Ascending aorta (tissue), 2 donors: ENCODE measurements at places on chromosomes 16 and 17. TPM values are rescaled to one million over a fixed set of nuclear protein-coding genes. Genes with fewer than 3 reads are reported as not detected.
A peak's percentile ranks its signal among the peaks of the same experiment; 100 is the strongest.

CD300H gene
- total RNA-seq, result not detected

ABCA6 gene
- 37.4 TPM for total RNA-seq

ADAP2 gene
- 12.5 TPM for total RNA-seq

DNA sequence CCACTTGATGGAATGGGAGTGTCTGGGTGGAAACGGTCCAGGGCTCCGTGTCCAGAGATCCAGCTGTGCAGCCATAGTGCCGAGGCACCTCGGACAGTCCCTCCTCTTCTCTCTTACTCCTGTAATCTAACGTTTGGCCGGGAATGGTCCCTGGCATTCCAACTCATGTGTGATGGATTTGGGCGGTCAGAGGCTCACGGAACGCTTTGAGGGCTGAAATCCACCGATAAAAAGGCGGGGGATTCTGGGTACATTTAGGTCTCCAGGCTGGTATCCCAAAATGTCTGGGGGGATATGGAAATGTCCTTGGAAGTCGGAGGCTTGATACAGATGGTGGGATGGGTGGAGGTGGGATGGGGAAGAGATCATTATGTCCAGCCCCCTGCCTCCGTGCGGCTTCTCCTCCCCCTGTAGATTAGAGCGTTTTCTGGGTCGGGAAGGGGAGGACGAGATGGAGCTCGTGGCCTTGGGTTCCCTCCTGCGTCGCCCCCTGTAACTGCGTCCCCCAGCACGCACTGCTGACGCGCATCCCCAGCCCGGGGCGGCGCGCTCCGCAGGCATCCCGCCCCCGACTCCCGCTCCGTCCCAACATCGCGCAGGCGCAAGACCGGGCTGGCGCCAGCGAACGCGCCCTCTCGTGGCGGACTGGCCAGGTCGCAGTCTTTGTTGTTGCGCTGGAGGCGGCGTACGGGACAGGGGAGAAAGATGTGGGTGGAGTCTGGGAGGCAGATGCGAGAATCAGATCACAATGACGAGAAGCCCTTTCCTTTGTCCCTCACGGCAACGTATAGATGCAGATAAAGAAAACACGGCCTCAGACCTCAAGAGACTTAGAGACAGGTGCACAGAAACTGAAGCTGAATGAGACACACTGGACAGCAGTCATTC, 4.5 kb upstream of the SGCA start:
- peak; percentile 67 for DNase-seq

DNA sequence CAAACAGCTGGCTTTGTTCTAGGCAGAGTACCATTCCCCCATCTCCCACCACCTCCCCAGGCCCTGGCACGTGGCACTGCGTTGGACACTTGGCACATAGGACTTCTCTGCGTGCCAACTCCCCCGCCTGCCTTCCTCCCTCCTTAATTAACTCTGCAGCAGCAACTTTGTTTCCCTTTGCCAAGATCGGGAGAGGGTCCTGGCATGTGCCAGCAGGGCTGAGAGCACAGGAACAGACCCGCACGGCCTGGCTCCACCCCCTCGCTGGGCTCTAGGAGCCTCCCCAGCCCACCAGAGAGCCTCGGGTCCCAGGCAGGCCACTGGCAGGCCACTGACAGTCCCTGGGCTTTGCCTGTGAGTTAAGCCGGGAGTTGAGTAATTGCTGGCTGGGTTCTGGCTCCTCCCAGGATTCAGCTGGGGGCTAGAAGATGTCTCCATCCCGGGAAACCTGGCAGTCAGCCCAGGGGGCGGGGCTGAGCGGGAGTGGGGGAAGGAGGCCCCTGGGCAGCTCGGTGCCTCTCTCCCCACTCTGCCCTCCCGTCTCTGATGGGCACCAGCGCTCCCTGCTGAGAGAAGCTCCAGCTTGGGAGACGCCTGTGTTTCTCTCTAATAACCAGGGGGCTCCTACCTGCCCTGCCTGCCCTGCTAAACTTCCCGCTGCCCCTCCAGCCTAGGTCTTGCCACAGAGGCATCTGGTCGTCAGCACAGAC, 224.0 kb upstream of the TNRC6C start:
- peak; percentile 45 for DNase-seq

GRCh38 chr16:17423221-17423620, 47.5 kb downstream of the XYLT1 start:
- DNase-seq, result no peak

GRCh38 chr17:64130559-64131001, 636 bp upstream of the ERN1 start:
- peak; percentile 79 for DNase-seq

GRCh38 chr16:10539236-10539635, 41.2 kb downstream of the EMP2 start:
- no peak for DNase-seq

GRCh38 chr17:225551-225950, 44.1 kb upstream of the DOC2B start:
- DNase-seq, result peak; percentile 21

GRCh38 chr17:15086776-15087295, 178.3 kb downstream of the PMP22 start:
- no peak for DNase-seq

- no peak for DNase-seq
Measured at GRCh38 chr16:25707982-25708583, 16.3 kb downstream of the HS3ST4 start.

- no peak for DNase-seq
Measured at GRCh38 chr16:77961814-77962213, 60.5 kb upstream of the CLEC3A start.

- no peak for DNase-seq
Measured at GRCh38 chr17:44119062-44119461, 4.4 kb downstream of the HDAC5 start.

DNA sequence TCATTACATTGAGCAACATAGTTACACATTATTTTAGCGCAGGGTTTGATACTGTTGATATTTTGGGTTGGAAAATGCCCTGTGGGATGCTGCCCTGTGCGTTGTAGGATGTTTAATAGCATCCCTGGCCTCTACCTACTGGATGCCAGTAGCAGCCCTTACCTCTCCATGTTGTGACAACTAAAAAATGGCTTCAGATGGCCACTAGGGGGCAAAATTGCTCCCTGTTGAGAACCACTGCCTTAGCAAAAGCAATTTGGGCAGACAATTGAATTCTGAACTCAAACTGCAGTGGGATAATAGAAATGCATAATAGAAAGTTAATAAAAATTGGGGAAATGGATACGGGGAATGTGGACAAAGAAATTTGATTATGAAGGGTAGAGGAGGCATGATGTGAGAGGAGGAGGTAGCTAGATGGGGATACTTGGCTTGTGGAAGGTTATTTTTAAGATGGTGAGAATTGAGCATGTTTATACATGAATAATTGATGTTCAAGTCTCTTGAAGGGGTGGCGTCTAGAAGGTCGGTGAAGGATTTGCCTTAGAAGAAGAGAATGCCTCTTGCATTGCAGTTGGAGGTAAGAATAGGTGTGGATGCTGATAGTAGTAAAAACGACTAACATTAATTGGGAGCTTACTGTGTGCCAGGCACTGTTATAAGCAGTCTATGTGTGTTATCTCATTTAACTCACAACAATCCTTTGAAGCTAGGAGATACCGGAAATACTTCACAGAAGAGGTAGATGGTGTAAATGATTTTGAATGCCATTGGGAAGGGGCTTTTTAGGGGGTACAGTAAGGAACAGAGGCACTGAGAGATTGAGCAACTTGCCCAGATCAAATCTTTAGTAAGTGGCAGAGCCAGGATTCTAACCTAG, 19.0 kb downstream of the HEATR9 start:
- no peak for DNase-seq

- DNase-seq, result no peak
Measured at GRCh38 chr17:80393961-80394360, 21.0 kb upstream of the ENDOV start.

DNA sequence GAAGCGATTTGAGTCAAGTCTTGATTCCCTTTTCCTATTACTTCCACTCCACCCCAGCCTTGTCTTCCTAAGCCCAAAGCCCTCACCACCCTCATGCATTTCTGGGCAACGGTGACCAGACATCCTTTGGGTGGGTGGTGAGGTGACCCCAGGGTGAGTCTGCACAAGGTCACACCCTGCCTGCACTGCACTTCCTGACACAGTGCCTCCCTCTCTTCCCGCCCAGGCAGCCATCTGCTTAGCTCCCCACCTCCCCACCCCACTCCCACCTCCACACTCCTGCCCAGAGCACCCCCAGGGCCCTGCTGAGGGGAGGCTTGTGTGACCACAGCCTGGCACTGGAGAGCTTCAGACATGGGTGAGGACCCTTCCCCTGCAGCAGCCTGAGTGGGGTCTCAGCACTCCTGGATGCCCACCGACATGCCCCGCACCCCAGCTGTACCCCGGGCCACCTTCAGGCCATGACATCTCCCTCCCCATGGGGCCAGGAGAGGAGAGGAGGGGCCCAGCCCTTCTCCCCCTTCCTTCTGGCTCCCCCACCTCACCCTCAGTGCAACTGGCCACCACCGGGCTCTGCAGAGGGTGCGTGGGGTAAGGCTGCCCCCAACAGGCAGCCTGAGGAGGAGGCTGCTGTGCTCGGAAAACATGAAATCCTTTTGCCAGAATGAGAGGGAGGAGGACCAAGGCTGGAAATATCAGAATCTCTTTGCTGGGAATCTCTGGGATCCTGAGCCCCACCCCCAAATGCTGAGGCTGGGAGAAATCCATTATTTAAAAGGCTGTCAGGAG, 68.6 kb downstream of the CCT6B start:
- DNase-seq, result no peak
